Cardiac atrium fibroblast (primary cell): ENCODE measurements at places on chromosomes 12 and 14. TPM values are rescaled to one million over a fixed set of nuclear protein-coding genes. Genes with fewer than 3 reads are reported as not detected.

Gene RAD9B
- under 0.01 TPM in 1 of 2 replicates, not detected in the other for total RNA-seq

Gene CMAS
- 33.2 and 37.7 TPM in 2 replicates for total RNA-seq

Gene ZFYVE1
- 16.6 and 18.5 TPM in 2 replicates for total RNA-seq

Gene C1S
- 143 and 352 TPM in 2 replicates for total RNA-seq

Gene KRT7
- total RNA-seq, result 85.9 and 90.6 TPM in 2 replicates

Gene ACYP1
- total RNA-seq, result 1.3 and 2.5 TPM in 2 replicates

Gene DNAJC22
- total RNA-seq, result 0.72 and 1.5 TPM in 2 replicates

Gene NFATC4
- total RNA-seq, result 40.0 and 41.9 TPM in 2 replicates

Gene LTA4H
- total RNA-seq, result 62.9 and 72.6 TPM in 2 replicates

Gene SIVA1
- 184 and 211 TPM in 2 replicates for total RNA-seq

Gene TAS2R46
- 0.72 TPM in 1 of 2 replicates, not detected in the other for total RNA-seq

Gene FSCB
- not detected in 2 replicates for total RNA-seq

Gene FIGNL2
- not detected in 2 replicates for total RNA-seq

Gene KRT6C
- total RNA-seq, result not detected in 2 replicates

Gene NUAK1
- 11.4 and 11.8 TPM in 2 replicates for total RNA-seq

Gene EXOC3L4
- total RNA-seq, result 1.6 TPM in 1 of 2 replicates, not detected in the other

Gene ANO4
- total RNA-seq, result 4.0 and 5.3 TPM in 2 replicates

Gene PMEL
- 3.1 and 9.9 TPM in 2 replicates for total RNA-seq

Gene FBXO21
- total RNA-seq, result 22.0 and 34.8 TPM in 2 replicates

Gene MARCHF9
- total RNA-seq, result 2.9 and 3.2 TPM in 2 replicates

Gene SLC2A3
- 67.9 and 123 TPM in 2 replicates for total RNA-seq

Gene LBHD2
- total RNA-seq, result not detected in 2 replicates

Gene P3H3
- 33.7 and 53.1 TPM in 2 replicates for total RNA-seq

Gene VRTN
- not detected in 2 replicates for total RNA-seq

Gene DCN
- 1,647 and 2,415 TPM in 2 replicates for total RNA-seq

Gene SLC22A17
- total RNA-seq, result 10.4 and 21.7 TPM in 2 replicates

Gene OR10G2
- not detected in 2 replicates for total RNA-seq

Gene ASCL4
- total RNA-seq, result not detected in 2 replicates

Gene OVCH1
- 0.32 and 2.3 TPM in 2 replicates for total RNA-seq

Gene GNB3
- total RNA-seq, result 2.5 TPM in 1 of 2 replicates, not detected in the other

Gene KLHL33
- 0.49 TPM in 1 of 2 replicates, not detected in the other for total RNA-seq

Gene NPFF
- total RNA-seq, result not detected in 2 replicates

Gene SSTR1
- total RNA-seq, result 3.6 and 4.5 TPM in 2 replicates

Gene RNF212B
- not detected in 2 replicates for total RNA-seq

Gene PLEKHG7
- total RNA-seq, result not detected in 2 replicates

Gene GZMB
- not detected in 2 replicates for total RNA-seq

Gene OR11H6
- not detected in 2 replicates for total RNA-seq

Gene LIN7A
- total RNA-seq, result 5.3 and 12.1 TPM in 2 replicates

Gene LTB4R2
- 1.4 and 2.1 TPM in 2 replicates for total RNA-seq

Gene APOF
- not detected in 2 replicates for total RNA-seq

Gene EPYC
- not detected in 2 replicates for total RNA-seq

Gene DNAI7
- total RNA-seq, result not detected in 2 replicates

Gene RHOJ
- 4.2 and 19.3 TPM in 2 replicates for total RNA-seq

Gene SLC4A8
- 0.49 TPM in 1 of 2 replicates, not detected in the other for total RNA-seq

Gene SDR9C7
- not detected in 2 replicates for total RNA-seq

Gene FGD4
- total RNA-seq, result 9.0 and 11.8 TPM in 2 replicates

Gene C12orf42
- not detected in 2 replicates for total RNA-seq

Gene KIF21A
- total RNA-seq, result 9.7 and 10.5 TPM in 2 replicates

Gene CLMN
- 0.81 and 7.2 TPM in 2 replicates for total RNA-seq

Gene GSC
- total RNA-seq, result not detected in 2 replicates

Gene PLCZ1
- not detected in 2 replicates for total RNA-seq

Gene PTCSC3
- total RNA-seq, result not detected in 2 replicates

Gene CCDC38
- total RNA-seq, result not detected in 2 replicates
